ENCODE measurements at places on chromosomes 13 and 19.

- no peak for DNase-seq
These were observed 130.3 kb upstream of the SERP2 start for GRCh38 chr13:44243198-44243857.

DNA sequence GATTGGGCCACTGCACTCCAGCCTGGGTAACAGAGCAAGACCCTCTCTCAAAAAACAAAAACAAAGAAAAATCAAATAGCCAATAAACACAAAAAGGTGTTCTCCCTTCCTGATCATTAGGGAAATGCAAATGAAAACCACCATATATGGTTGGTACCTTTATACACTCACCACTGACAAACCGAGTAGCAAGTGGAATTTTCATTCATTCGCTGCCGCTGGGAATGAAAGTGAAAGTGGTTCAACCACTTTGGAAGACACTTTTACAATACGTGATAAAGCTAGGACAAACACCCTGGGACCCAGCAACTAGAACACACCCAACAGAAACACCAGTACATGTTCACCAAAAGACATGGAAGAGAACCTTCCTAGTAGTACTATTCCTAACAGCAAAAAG is 21.0 kb downstream of the GRIK5 start:
- DNase-seq, result no peak

DNA sequence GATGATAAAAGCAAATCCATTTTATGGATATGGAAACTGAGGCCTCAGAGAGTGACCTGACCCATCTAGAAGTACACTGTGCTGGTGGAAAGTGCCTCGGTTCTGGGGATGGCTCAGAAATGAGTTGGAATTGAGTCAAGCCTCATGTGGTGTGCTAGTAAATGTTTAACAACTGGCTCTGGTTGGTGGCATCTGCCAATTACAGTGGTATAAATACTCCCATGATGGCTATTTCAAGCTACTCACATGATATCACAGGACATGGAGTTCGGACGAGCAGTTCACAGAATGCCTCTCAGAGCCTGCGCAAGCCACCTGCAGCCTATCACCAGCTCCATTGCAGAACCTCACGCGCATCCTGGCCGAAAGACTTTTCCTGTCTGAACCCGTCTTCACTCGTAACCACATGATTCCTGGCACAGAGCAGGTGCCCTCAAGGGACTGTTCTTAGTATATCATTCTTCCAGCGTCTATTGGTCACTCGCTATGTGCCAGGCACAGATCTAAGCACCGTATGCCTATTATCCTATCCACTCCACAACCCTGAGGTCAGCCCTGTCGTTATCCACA is 9.1 kb downstream of the TMEM150B start:
- no peak for DNase-seq

DNA sequence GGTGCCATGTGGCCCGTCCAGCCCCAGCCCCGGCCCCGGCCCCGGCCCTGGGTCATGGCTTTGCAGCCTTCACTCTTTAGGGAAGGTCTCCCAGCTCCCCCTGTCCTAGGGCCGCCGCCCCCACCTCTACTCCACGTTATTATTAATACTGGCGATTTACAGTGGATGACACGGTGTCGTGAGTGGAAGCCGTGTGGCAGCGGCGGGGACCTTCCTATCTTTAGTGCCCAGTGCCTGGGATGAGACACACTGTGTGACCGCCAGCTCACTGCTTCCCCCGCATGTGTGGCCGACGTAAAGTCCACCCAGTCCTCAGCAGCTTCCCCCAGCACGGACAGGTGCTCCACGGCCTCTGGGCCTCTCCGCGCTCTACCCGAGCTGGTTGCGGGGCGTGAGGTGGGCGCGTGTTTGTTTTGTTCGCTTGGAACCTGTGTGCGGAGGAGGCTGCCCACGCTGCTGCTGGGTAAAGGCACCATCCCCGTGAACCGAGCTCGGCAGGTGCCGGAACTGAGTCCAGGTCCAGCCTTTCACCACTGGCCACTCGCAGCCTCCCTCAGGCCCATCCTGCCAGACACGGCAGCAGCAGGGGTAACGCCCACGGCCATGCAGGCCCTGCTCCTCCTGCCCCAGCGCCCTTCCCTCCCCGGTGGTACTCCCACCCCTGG is 70.9 kb upstream of the MCF2L start:
- no peak for DNase-seq

DNA sequence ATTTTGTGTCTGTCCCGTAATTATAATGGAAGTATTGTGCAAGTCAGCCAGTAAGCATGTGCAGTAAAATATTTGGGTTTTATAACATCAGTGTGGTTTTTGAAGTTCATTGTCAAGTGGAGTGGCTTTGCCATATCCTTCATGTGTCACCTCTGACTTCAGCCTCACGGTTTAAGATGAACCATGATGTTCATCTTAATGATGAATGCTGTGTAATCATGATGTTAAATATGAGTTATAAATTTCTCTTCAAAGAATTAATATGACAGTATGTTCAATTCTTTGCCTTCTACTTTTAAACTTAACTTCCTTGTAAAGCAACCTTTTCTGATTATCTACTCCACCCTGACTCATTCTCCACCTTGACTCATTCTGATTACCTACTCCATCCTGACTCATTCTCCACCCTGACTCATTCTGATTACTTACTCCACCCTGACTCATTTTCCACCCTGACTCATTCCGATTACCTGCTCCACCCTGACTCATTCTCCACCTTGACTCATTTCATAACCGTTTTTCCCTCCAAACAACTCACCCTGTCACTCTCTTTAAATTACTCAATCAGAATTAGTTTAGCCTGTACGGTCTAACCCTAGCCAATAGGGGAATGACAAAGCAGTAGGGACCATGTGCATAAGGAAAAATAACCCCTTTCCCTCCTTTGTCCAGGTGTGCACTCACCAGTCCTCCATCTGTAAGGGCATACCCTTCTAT is 50.3 kb upstream of the ANKRD10 start:
- peak; percentile 14 for DNase-seq

GRCh38 chr13:97279913-97280312 is 57.8 kb downstream of the MBNL2 start:
- no peak for DNase-seq

GRCh38 chr13:68727798-68728197 is 1379.8 kb upstream of the ATXN8OS start:
- no peak for DNase-seq

DNA sequence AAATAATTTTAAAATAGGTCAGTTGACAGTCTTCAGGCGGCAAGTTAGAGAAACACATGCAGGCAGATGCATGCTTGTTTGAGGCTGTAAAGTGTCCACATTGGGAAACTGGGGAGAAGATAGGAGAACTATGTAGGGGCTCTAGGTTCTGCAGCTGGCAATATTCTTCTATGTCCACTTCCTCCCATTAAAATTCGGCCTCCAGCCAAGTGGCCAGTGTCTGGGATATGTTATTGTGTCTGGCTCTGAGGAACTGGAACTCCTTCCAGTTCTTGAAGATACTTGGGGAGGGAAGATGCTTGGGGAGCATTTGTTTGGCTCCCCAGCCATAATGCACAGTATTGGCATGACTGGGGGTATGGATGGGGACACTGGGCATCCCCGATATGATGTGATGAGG is 20.9 kb upstream of the KLF2 start:
- no peak for DNase-seq

- DNase-seq, result no peak
These were observed 18.0 kb upstream of the RBM26 start for GRCh38 chr13:79423801-79424642.

DNA sequence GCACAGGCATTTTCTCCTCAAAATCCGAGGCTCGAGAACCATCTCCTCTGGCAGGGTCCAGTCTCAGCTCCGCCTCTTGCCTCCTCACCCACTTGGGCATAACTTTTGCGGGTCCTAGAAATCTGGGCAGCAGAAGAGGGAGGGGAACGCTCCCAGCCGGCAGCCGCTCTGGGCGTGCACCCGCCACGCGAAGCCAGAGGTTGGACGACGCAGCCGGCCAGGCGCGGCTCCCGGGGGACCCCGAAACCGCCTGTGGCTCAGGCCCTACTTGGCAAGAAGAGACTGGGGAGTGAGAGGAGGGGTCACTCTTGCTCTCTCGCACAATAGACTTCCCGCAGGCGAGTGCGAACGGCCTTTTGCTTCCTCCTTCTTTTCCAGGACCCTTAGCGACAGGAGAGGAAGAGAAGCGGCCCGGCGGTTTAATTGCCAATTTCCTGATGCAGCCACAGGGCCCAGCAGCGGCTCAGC is 6.0 kb upstream of the SOX1 start:
- DNase-seq, result no peak

- no peak for DNase-seq
These were observed 5.5 kb downstream of the RPL28 start for GRCh38 chr19:55391191-55391670.

DNA sequence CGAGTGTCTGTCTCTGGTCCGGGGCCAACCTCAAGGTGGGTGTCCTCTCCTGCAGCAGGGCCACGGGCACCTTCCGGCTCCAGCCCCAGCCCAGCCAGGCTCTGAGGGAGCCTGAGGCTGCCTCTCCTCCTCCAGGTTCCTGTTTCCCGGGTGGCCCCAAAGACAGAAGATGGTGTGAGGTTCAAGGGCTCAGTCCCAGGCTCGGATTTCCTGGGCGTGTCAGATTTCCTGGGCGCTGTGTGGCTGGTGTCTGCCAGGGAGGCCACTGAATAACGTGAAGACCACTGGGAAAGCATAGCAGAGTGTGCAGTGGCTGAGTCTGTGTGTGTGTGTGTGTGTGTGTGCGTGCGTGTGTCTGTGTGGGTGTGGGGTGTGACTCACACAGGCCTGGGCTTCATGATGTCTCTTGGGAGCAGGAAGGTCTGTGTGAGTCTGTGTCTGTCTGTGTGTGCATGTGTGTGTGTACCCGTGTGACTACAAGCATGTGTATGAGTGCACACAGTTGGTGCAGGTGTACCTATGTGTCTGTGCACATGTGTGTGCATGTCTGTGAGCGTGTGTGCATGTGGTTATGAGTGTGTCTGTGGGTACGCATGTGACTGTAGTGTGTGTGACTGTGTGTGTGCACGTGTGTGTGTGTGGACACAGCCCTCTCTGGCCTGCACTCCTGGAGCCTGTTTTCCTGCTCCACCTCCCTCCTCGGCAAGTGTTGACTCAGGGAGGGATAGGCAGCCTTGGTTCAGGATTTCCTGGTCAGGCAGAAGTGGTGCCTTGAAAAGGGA is 28.3 kb downstream of the CEBPA start:
- DNase-seq, result peak; percentile 35

DNA sequence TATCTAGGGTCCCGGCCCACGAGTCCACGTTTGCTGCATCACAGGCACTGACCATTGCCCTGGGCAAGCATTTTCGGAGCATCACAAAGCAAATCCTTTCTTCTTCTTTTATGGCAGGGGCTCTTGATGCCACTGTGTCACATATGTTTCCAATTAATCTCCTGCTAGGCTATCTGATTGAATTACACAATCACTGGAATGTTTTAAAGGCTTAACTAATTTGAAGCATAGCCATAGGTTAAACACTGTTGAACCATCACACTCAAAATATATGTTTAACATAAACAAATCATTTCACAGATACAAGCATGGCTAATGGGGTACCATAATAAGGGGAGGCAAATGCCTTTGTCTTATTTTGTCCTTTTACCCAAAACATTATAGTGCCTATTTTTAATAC is 338.3 kb downstream of the POU4F1 start:
- no peak for DNase-seq

DNA sequence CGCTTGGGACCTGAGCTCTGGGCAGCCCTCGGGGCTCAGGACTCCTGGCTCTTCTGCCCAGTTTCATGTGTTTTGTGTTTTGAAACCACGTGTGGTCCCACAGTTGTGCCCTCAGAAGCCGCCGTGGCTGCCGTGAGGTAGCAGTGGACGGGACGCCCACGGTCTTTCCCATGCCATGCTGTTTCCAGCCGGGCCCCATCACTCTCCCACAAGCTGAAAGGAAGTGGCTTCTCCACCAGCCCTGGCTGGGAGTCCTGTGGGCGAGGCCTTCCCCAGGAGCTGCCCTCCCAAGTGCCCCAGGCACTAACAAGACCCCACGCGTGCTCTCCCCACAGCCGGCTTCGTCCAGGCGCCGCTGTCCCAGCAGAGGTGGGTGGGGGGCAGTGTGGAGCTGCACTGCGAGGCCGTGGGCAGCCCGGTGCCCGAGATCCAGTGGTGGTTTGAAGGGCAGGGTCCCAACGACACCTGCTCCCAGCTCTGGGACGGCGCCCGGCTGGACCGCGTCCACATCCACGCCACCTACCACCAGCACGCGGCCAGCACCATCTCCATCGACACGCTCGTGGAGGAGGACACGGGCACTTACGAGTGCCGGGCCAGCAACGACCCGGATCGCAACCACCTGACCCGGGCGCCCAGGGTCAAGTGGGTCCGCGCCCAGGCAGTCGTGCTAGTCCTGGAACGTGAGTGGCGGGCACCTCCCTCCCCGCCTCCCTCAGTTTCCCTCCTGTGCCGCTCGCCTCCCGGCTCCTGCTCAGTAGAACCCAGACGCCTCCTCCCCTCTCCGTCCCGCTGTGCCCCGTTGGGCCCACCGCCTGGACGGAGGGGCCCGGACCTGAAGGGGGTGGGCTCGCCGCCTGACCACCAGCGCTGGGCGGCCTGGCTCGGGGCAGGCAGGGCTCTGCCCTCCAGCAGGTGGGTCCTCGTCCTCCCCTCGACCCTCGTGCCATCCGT is 5.3 kb downstream of the BSG start:
- no peak for DNase-seq

- no peak for DNase-seq
These were observed 204.3 kb downstream of the DNAJC15 start for GRCh38 chr13:43227721-43228120.

GRCh38 chr13:99133230-99133629 is 67.4 kb upstream of the UBAC2 start:
- DNase-seq, result no peak

GRCh38 chr19:57389194-57389729 is 392 bp upstream of the ZNF548 start:
- DNase-seq, result no peak

DNA sequence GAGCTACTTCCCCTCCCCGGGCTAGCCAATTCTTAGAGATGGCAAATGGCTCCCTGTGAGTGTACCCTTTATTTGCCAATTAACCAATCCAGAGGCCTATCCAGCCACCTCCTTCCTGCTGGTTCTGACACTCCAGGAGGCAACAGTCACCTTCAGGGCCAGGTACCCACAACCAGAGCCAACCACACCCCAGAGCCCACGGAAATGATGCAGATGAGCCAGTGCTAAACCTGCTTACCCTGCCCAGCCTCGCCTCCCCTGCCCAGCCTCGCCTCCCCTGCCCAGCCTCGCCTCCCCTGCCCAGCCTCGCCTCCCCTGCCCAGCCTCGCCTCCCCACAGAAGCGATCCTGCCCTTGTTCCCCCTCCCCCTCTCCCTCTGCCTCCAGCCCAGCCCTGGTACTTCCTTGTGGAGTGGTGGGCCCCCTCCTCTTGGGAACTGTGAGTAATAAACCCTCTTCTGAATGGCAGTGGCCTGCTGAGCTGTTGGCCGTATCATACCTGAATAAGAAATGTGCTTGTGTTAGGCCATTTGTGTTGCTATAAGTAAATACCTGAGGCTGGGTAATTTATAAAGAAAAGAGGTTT is 173.8 kb upstream of the RNF113B start:
- no peak for DNase-seq

- DNase-seq, result no peak
These were observed 375.4 kb upstream of the SLITRK6 start for GRCh38 chr13:86174622-86175021.
